ENCODE measurements at places on chromosomes 2 and 18. TPM values are rescaled to one million over a fixed set of nuclear protein-coding genes. Genes with fewer than 3 reads are reported as not detected.

DNA sequence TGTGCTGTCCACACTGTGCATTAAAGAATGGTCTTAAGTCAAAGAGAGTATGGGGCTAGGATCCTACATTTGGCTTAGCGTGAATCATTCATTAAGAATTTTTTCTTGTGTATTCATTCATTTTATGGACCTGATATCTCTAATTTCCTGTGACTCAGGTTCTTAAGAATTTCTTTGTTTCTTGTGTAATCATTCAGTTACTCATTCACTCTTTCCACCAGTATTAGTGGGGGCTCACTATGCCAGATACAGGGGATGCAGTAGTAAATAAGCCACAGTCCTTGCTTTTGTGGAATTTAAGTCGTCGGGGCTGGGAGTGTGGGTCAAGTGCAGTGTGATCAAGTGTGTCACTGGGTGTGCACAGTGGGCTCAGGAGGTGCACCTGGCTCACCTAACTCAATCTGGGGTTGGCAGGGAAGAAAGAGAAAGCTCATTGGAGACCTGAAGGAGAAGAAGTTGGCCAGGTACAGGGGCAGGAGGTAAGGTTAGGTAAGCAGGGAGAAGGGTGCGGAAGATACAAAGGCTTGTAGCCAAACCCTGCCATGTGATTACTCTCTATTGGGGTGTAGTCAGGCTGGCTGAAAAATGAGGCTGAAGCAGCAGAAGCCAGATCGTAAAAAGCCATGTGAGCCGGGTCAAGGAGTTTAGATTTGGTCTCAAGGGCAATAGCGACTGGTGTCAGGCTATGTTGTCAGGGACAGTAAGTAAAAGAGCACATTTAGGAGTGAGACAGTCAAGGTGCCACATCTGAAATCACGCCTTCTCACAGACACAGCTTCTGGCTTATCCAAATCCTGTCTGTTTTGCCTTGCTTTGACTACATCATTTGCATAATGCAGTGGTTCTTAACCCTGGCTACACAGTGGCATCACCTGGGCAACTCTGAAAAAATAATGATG lies 67.2 kb downstream of the KCTD1 start:
- DNase-seq = no peak

The NXPH2 gene
- not detected for total RNA-seq

The TCF23 gene
- total RNA-seq = not detected

- DNase-seq = no peak
Measured at GRCh38 chr2:107093426-107093957, 207.5 kb upstream of the ST6GAL2 start.

The CYP27C1 gene
- total RNA-seq = 2.1 TPM

Measured in esophagus squamous epithelium (tissue), 5 donors.